Fibroblast of upper back skin (primary cell): ENCODE measurements at places on chromosomes 4 and X.
A peak's percentile ranks its signal among the peaks of the same experiment; 100 is the strongest.

GRCh38 chr4:121336706-121337105 lies 44.1 kb downstream of the QRFPR start:
- no peak for DNase-seq

DNA sequence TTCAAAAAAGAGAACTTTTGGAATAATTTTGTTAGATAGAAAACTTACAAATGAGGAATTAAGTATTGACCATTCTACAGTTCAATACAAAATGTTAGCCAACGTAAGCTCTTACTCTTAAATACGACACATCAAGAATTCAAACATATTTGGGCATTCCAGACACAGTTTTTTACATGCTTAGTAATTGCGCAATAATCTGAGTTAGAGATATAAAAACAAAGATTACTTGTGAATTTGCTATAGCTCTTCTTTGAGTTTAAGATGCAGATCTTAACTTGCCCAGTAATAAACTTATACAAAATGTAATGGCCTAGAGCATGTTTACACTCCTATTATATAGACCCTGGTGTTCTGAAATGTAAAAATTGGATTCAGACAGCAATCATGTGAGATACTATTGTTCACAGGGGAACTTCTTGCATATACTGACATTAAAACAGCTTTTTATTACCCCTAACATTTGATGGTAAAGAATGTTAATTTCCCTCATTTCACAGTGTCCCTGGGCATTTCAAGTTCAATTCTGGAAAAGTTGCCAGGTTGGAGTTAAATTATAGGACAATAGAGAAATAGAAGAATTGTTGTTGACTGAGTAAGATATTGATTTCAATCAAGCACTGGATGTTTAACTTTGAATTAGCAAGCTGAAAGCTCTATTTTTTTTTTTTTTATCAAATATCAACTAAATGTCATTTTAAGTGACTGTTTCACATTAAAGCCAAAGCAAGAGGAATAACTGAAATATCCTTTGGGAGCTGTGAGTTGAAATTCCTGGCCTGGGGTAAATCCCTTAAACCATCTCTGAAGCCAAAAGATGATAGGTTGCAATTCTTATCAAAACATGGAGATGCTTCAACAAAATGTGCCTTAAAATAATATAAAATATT lies 910 bp downstream of the HPGDS start:
- peak; percentile 21 for DNase-seq

- DNase-seq, result no peak
Measured at GRCh38 chr4:186946682-186947294, 223.1 kb upstream of the FAT1 start.

DNA sequence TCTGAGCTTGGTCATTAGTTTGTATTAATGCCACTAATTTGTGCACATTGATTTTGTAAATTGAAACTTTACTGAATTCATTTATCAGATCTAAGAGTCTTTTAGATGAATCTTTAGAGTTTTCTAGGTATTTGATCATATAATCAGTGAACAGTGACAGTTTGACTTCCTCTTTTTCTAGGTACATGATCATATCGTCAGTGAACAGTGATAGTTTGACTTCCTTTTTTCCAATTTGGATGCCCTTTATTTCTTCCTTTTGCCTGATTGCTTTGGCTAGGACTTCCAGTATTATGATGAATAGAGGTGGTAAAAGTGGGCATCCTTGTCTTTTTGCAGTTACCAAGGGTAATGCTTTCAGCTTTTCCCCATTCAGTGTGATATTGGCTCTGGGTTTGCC lies 421.4 kb upstream of the CPXCR1 start:
- no peak for DNase-seq

DNA sequence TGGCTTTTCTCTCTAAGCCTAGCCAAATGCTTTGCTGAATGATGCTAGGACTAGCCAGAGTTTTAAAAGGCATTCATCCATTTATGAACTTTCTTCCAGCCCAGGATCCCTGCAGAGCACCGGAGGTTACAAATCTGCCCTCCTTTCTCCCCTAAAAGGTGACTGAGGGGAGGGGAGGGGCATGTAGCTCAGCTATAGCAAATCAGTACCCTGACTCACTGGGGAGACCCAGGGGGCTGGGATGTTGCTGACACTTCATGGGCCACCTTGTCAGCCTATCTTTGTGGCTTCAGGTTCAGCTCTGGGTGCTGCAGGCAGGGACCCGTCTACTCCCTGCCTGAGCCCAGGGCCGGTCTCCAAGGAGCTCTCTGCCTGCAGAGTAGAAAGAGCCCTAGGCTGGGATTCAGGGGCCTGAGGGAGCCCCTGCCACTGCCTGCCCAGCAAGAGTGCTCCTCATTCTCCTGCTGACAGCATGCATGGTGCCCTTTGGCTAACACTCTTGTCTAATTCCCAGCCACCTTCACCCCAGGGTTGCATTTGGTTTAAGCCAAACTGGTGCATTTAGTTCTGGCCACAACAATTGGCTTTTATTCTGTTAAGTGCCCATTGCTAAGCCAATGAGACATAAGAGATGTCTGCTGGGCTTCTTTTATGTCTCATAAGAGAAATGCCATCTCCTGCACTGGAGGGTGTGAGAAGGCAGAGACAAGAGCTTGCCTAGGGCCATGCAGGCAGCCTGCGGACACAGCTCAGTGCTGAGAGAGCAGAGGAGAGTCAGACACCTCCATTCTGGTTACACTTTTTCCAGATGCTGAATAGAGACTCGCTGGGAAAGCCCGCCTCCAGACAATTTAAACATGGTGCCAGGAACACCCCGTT lies 11.9 kb upstream of the UBA6 start:
- no peak for DNase-seq

DNA sequence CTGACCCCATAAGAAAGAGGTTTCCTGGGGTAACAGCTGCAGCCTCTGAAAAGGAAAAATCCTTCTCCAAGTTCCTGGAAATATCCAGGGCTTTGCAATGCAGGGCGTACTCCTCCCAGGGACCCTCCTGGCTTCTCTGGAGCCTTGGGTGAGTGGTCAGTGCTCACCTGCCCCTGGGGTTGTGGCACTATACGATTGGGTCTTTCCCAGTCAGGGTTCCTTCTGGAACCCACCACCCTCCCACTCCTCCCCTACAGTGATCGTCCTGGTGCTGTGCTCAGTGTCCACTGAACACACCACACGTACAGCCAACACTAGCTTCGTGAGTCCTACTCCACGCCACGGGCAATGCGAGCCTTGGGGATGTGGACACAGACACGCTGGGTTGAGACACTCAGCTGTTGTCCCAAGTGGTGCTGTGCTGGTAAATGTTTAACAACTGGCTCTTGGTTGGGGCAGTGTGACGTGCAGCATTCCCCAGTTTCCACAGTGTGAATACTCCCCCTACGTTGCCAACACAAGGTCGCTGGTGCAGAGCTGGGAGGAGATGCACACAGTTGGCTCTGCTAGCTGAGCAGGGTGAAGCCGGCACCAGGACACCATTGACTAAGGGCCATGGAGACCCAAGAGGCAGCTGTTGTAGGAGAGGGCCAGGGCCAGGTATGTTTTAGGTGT lies 65.4 kb downstream of the HTRA3 start:
- DNase-seq, result no peak

DNA sequence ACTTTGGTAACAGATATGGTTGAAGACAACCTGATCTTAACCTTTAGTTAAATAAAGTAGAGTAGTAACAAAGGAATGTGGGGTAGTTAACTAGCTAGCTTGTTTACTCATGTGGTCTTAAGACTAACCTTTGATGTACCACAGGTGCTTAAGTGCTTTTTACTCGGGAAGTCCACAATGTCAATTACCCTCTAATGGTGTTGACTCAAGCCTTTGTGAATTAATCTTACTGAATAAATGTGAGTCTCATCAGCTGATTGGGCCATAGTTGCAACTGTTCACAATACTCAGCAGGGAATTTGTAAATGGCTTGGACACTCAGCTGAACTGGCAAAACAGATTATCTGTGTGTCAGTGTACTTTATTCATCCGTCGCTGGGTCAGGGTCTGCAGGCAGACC lies 119.0 kb upstream of the UGT8 start:
- DNase-seq, result no peak

GRCh38 chrX:66914080-66914479 lies 275.2 kb upstream of the EDA2R start:
- no peak for DNase-seq

DNA sequence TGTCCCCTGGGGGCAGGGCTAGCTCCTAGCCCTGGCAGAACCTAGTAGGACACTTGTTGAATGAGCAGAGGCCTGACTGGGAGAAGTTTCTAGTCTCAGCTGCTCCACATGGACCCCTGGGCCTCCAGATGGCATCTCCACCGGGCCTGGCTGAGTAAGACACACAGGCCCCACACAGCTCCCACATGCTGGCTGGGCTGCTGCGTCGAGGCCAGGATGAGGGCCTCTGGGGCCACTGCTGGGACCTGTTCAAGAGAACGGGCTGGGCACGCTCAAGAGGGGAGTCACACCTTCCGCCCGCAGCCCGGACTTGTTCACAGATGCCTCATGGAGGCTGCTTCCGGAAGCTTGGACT lies 4.2 kb upstream of the HGFAC start:
- DNase-seq, result no peak

- DNase-seq, result no peak
Measured at GRCh38 chr4:166989886-166990285, 244.4 kb downstream of the SPOCK3 start.

DNA sequence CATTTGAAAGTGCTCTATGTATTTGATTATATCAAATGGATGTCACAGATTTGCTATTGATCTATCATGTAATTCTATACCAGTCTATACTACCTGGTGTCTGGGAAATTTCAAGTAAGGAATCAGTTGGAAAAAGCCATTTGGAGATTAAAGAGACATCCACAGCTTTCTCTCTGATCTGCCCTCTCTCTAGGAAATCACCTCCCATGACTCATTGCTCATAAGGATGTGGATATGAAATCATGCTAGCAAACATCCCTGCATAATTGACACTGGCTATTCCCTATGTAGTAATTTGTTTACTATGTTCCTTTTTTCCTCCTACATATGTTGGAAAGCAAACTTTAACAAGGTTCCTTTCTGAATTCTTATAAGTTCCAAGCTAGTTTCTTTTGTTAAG lies 94.3 kb downstream of the TEX13A start:
- no peak for DNase-seq

DNA sequence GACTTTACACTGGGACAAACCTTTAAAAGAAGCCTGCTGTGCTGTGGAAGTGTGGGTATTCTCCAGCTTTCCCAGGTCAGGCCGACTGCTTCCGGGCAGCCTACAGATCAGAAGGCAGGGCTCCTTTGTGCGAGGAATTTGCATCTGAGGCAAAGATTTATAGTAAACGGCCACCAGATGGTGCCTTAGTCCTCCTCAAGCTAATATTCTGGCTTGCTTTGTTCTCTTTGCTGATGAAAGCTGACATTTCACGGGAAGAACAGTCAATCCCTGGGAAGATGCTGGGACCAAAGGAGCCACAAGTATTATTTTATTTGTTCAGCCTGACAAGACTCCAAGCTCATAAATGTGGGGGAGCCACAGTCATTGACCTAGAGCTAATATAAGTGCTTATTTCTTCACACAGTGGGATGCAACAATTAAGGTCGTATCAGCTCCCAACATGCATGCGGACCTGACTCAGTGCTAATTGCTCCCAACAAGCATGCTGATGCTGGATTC lies 120.7 kb upstream of the TRIM2 start:
- peak; percentile 82 for DNase-seq

GRCh38 chr4:111838406-111838930 lies 306.8 kb upstream of the FAM241A start:
- DNase-seq, result no peak

DNA sequence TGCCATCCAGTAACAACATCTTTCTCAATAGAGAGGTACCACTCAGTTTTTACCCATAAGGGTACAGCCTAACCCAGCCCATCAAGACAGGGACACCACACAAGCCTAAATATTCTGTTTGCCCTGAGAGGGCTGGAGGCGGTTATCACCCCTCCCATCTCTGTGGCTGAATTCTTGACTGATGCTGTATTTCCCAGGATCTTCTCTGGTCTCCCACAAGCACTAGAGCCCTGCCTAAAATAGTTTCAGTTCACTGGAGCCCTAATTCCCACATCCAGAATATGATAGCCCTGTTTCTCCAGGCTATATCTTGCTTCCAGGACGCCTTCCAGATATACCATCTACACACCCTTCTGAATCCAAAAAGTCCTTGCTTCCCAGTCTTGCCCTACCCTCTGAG lies 91.6 kb upstream of the NMU start:
- no peak for DNase-seq

DNA sequence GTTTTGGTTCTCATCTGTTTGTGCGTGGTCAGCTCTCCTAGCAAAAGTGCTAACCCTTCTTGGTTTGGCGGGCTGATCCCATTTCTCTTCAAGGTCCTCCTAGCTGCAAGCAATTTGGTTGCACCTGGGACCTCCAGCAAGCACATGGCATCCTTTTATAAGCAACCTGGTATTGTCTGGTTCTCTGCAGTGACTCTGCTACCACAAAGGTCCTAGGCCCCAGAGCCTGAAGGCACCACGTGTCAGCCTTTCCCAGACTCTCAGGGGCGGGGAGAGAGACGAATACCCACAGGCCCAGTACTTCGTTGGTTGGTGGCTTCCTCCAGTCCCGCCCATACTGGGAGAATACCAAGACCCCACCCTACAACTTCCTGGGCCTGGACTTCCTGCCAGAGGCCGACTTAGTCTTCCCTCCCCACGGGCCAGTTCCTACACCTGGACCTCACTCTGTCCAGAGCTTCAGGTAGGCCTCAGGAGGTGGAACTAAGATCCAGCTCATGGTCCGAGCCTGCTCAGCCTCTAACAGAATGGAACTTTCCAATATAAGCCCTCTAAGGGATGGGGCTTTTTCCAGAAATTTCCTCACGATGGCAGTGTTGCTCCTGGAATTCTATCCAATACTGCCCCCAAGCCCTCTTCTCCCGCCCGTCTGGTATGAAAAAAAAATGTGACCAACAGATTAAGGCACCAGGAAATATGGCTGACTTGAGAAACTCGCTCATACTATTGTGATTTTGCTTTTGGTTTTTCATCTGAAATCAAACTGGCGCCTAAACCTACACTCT lies 192.5 kb upstream of the STK26 start:
- peak; percentile 57 for DNase-seq

DNA sequence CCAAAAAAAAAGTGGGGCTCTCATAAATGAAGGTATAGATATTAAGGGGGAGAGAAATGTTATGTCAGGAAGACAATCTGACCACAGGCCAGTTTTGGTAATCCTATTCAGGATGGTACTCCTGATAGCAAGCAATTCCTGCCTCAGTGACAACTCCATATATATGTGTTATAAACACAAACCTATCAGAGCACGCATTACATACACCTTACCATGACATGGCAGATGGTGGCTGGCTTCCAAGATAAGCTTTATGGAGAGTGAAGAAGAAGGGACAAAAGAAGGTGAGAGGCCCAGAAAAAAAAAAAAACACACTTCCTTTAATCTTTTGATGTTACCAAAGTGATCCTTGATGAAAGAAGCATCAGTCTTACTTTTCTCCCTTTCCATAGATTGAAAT lies 29.5 kb upstream of the KDR start:
- DNase-seq, result no peak

- no peak for DNase-seq
Measured at GRCh38 chr4:8067274-8067936, 91.2 kb downstream of the ABLIM2 start.

GRCh38 chrX:107577933-107578332 lies 50.4 kb upstream of the PRPS1 start:
- DNase-seq, result no peak

GRCh38 chr4:149986917-149987316 lies 91.3 kb upstream of the DCLK2 start:
- DNase-seq, result no peak

- peak; percentile 61 for DNase-seq
Measured at GRCh38 chr4:186297013-186297645, 31.1 kb downstream of the F11 start.
